ENCODE measurements at places on chromosomes 16 and 17. TPM values are rescaled to one million over a fixed set of nuclear protein-coding genes. Genes with fewer than 3 reads are reported as not detected.

Gene MT1F
- not detected for total RNA-seq

Gene HOXB4
- total RNA-seq = 8.9 TPM

Gene FLCN
- 20.5 TPM for total RNA-seq

Gene VTN
- total RNA-seq = 0.40 TPM

Gene KRTAP1-1
- total RNA-seq = not detected

Gene TBC1D3H
- total RNA-seq = not detected

Gene GPRC5C
- total RNA-seq = 1.1 TPM

Gene KRT36
- not detected for total RNA-seq

Gene SULT1A2
- total RNA-seq = 3.0 TPM

Gene CMTM1
- total RNA-seq = 10.6 TPM

All from OCI-LY7 (cell line).